Osteoblast (primary cell): ENCODE measurements at places on chromosomes 3 and 15. TPM values are rescaled to one million over a fixed set of nuclear protein-coding genes. Genes with fewer than 3 reads are reported as not detected.
A peak's percentile ranks its signal among the peaks of the same experiment; 100 is the strongest.

- H3K36me3 ChIP-seq = no peaks in the 10 kb centered on the region
- peaks cover 18% of the 10 kb centered on the region for H3K27me3 ChIP-seq
- no peaks in the 10 kb centered on the region for H3K4me1 ChIP-seq
- no peak overlapping the region for H3K27ac ChIP-seq
Observed at GRCh38 chr3:99066863-99067262, 165.4 kb upstream of the DCBLD2 start.

GRCh38 chr3:81105206-81105605 is 656.2 kb downstream of the GBE1 start:
- H3K36me3 ChIP-seq = no peaks in the 10 kb centered on the region
- DNase-seq = no peak
- H3K27me3 ChIP-seq = no peaks in the 10 kb centered on the region
- H3K4me1 ChIP-seq = no peaks in the 10 kb centered on the region

DNA sequence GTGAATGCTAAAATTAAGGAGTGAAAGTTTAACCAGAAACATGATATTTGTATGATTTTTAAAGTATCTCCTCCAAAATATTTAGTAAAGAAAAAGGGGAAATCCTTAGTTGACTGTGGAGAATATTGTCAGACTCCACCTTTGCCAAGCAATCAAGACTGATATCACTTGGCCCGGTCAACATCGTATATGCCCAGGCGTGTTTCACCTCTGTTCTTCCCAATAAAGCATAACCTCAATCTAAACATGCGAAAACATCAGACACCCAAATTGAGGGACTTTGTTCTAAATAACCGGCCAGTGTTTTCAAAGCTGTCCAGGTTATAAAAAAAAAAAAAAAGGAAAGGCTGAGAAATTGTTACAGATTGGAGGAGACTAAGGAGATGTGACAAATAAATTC is 54.2 kb upstream of the PPP4R2 start:
- peaks cover 23% of the 10 kb centered on the region for H3K4me1 ChIP-seq
- DNase-seq = no peak
- no peak overlapping the region for H3K27ac ChIP-seq
- H3K36me3 ChIP-seq = no peaks in the 10 kb centered on the region

DNA sequence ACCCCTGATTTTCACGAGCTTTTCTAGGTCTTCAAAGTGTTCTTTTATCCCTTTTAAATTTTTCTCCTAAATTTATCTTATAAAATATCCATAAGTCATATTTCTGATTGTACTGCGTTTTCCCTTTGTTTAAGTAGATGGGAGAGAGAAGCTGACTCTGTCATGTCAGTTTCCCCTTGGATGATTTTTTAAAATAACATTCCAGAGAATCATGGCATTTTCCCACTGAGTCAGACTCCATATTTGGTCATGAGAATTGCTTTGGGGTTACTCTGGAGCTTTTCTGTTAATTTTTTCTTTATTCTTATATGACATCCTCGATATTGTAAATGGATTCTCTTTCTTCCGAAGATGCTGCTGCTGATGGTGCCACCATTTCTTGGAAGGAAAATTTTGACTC is 28.6 kb upstream of the UMPS start:
- no peaks in the 10 kb centered on the region for H3K36me3 ChIP-seq
- H3K27me3 ChIP-seq = no peaks in the 10 kb centered on the region
- peak overlapping the region; percentile 86 for H3K27ac ChIP-seq

GRCh38 chr15:71812966-71813722 is 2.8 kb downstream of the NR2E3 start:
- H3K4me3 ChIP-seq = no peak overlapping the region
- H3K36me3 ChIP-seq = no peaks in the 10 kb centered on the region
- peak; percentile 93 for DNase-seq
- H3K27ac ChIP-seq = no peak overlapping the region
- peaks cover 1% of the 10 kb centered on the region for H3K4me1 ChIP-seq

- no peaks in the 10 kb centered on the region for H3K4me1 ChIP-seq
- H3K27me3 ChIP-seq = no peaks in the 10 kb centered on the region
- no peak overlapping the region for H3K27ac ChIP-seq
- H3K36me3 ChIP-seq = no peaks in the 10 kb centered on the region
Observed at GRCh38 chr3:176855901-176856486, 341.3 kb downstream of the TBL1XR1 start.

GRCh38 chr3:177306252-177306651 is 109.0 kb upstream of the TBL1XR1 start:
- H3K4me1 ChIP-seq = peaks cover 4% of the 10 kb centered on the region
- DNase-seq = no peak
- no peaks in the 10 kb centered on the region for H3K36me3 ChIP-seq
- no peak overlapping the region for H3K27ac ChIP-seq
- H3K4me3 ChIP-seq = no peak overlapping the region
- H3K27me3 ChIP-seq = no peaks in the 10 kb centered on the region

DNA sequence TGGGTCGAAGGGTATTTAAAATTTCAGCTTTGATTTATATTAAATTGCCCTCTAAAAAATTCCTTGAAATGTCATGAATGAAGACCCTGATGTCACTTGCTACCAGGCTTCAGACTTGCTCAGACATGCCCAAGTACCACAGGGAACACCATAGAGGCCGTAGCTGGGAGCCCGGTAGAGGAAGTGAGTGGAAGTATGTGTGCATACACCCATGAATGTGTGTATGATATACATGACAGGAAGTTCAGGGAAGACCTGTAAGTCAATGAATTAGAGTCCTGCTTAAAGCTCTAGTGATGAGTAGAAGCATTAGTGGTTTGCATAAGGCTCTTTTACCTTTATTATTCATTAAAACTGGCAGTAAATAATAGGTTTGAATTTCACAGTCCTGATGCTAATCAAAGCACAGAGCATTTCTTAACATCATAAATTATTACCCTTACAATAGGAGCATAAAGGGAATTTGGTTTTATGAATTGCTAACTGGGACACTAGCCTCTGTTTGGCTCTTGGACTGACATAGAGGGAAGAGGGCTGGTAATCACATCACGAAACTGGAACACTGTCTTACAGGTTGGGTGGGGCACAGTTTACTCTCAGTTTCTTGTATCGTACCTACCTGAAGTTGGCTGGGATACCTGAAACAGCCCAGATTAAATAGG is 144.4 kb downstream of the CHST2 start:
- no peak for DNase-seq
- no peak overlapping the region for H3K4me3 ChIP-seq
- H3K36me3 ChIP-seq = no peaks in the 10 kb centered on the region
- H3K4me1 ChIP-seq = no peaks in the 10 kb centered on the region
- no peak overlapping the region for H3K27ac ChIP-seq

- peak within 1 kb of the TSS; percentile 32 for H3K27ac ChIP-seq
- no peaks in the 10 kb centered on the region for H3K27me3 ChIP-seq
- peak within 1 kb of the TSS; percentile 77 for H3K4me3 ChIP-seq
- DNase-seq = peak; percentile 89
Observed at GRCh38 chr3:146469150-146470017, at the start of gene PLSCR2. PLSCR2 (minus strand) TSS chr3:146469561; CDS start chr3:146459904, 9,657 bp downstream.

DNA sequence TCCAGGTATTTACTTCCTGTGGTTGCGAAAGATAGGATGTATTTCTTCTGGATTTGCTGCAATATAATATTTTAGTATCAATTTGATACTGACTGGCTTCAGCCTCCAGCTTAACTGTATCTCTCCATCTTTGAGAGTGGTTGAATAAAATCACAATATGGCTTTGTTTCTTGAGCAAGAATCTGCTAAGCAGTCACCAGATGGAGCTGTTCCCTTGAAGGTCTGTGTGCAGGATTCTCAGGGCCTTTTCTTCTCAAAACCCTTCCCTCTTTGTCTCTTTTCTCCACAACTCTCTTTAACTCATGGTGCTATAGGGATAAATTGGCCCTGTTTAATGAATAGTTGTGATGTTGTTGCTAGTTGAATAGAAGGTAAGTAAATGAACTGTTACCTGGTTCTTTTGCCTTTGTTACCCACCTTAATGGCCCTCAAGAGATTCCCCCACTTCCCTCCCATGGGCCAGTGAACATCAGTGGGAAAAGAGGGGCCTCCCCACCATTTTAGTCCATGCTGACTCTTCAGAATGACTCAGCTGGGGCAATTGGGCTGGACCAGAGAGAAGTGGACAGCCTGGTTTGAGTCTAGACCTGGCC is 34.8 kb upstream of the RAB6B start:
- peaks cover 8% of the 10 kb centered on the region for H3K4me1 ChIP-seq
- no peak overlapping the region for H3K27ac ChIP-seq
- H3K27me3 ChIP-seq = peaks cover 8% of the 10 kb centered on the region
- DNase-seq = peak; percentile 94
- H3K4me3 ChIP-seq = no peak overlapping the region

GRCh38 chr3:182592747-182593146 is 200.6 kb upstream of the ATP11B start:
- no peak overlapping the region for H3K4me3 ChIP-seq
- H3K4me1 ChIP-seq = no peaks in the 10 kb centered on the region
- H3K36me3 ChIP-seq = no peaks in the 10 kb centered on the region
- DNase-seq = no peak
- H3K27ac ChIP-seq = no peak overlapping the region
- H3K27me3 ChIP-seq = no peaks in the 10 kb centered on the region

DNA sequence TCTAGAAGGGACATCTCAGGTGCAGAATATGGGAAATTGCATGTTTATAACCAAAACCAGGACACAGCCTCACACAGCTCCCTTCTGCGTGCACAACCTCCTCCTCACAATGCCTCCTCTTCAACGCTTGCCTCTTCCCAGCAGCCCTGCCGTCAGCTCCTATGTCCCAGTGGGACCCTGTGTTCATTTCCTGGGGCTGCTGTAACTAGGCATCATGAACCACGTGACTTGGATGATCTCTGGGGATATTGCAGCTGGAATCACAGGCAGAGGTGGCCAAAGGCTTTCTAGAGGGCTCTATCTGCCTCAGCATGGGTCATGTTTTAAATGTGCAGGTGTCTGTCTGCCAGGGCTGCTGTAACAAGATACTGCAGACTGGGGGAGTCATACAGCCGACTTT is 375.3 kb downstream of the OCA2 start:
- H3K27me3 ChIP-seq = peaks cover 2% of the 10 kb centered on the region
- H3K36me3 ChIP-seq = no peaks in the 10 kb centered on the region
- H3K4me3 ChIP-seq = no peak overlapping the region
- no peak overlapping the region for H3K27ac ChIP-seq
- no peak for DNase-seq

DNA sequence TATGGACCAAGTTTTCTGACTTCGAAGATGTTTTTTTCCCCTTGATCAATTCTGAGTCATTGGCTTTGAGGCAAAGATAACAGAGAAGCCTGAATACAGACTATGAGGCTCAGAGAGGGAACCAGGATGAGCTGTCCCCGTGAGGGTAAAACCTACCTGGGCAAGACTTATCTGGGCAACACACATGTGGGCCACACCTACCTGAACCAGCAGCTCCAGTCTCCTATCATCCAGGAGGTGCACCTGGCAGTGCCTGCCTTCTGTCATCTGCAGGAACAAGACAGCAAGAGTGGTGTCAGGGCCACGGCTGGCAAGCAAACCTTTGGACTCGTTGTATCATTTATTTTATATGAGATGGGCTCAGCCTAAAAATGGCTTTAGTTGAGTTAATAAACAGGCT is 72.6 kb downstream of the FRMD4B start:
- H3K4me3 ChIP-seq = no peak overlapping the region
- H3K4me1 ChIP-seq = no peaks in the 10 kb centered on the region
- no peak overlapping the region for H3K27ac ChIP-seq
- no peaks in the 10 kb centered on the region for H3K36me3 ChIP-seq
- no peak for DNase-seq
- H3K27me3 ChIP-seq = no peaks in the 10 kb centered on the region

DNA sequence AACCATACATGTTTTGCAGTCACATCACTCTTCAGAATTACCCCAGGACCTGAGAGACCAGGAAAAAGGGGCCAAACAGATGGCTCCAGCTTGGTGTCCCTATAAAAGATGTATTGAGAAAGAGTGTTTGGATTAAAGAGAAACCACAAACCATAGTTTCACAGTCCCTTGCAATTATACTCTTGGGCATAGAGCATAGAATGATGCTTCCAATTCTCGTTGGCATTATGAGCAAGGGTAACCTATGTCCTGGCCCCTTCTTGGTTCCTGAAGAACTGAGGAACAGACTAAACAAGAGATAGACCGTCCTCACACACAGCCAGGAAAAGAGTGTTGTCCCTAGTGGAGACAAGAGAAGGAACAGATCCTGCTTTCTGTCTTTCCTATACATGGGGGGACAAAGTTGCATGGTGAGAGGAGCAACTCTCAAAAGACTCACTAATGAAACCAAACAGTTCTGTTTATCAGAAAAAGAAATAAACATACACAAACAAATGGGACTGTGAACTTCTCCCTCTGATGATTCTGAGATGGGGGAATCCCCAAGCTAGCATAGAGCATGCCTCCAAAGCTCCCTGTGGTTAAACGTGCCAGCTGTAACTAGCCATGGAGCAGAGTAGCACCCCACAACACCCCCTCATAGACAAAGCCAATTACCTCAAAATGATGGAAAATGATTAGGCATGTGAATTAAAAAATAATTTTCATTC is 908.6 kb downstream of the NTRK3 start:
- H3K27ac ChIP-seq = no peak overlapping the region
- H3K36me3 ChIP-seq = no peaks in the 10 kb centered on the region
- peaks cover 6% of the 10 kb centered on the region for H3K4me1 ChIP-seq
- no peak for DNase-seq

GPR160 gene
- total RNA-seq = 0.29 TPM in 1 of 2 replicates, not detected in the other

TM4SF18 gene
- 0.29 TPM in 1 of 2 replicates, not detected in the other for total RNA-seq

GOLGA8Q gene
- 0.36 and 2.4 TPM in 2 replicates for total RNA-seq

SLC26A6 gene
- 26.2 and 30.8 TPM in 2 replicates for total RNA-seq

STRIT1 gene
- total RNA-seq = not detected in 2 replicates

EXD1 gene
- not detected in 2 replicates for total RNA-seq

NRROS gene
- total RNA-seq = 0.72 and 1.2 TPM in 2 replicates

GADL1 gene
- total RNA-seq = not detected in 2 replicates

PLA2G4F gene
- total RNA-seq = not detected in 2 replicates

RNU5B-1 gene
- total RNA-seq = not detected in 2 replicates

SUCNR1 gene
- total RNA-seq = under 0.01 TPM in 1 of 2 replicates, not detected in the other

PTX3 gene
- total RNA-seq = 537 and 689 TPM in 2 replicates
